ENCODE measurements at places on chromosomes 3 and 15.

GRCh38 chr15:35595656-35596055 lies 49.7 kb upstream of the DPH6 start:
- DNase-seq: no peak

GRCh38 chr3:72127844-72128243 lies 342.9 kb upstream of the PROK2 start:
- no peak for DNase-seq

GRCh38 chr3:48222616-48223513 lies at the start of gene CAMP:
CAMP (plus strand) TSS chr3:48223495; CDS start chr3:48223512, 17 bp downstream.
- DNase-seq: peak; percentile 61

DNA sequence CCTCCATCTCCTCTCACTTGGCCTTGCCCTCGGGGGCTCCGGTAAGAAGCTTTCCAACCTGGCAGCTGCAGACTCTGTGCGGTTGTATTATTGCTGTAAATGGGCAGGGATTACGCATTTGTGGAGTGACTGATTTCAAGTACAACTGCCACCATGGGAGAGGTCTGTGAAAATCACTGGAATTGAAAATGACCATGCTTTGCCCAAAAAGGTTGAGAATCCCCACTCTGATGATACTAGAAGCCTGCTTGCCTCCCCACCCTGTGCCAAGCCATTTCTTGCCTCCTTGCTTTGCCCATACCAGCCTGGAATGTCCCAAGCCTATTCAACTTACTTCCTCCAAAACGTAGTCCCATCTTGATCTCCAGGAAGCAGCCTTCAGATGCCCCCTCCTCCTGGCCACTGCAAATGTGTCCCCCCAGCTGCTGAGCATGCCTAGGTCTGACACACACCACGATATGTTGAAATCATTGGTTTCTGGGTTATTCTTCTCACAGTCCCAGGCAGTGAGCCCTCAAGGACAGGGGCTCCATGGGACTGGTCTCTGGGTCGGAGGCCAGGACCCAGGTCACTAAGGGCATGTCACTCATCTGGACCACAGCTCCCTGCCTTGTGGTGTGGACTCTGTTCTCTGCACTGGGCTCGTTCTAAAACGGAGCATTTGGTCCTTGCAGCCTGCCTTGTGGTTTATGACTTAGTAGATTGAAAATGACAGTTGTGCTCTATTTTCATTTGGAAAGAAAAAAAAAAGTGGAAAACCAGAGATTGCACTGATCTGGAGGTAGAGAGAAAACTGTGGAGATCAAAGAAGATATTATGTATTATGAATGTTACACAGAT lies 42.9 kb downstream of the SMAD3 start:
- no peak for DNase-seq

- DNase-seq: no peak
These were observed 262.8 kb upstream of the ST8SIA2 start for GRCh38 chr15:92130906-92131305.

DNA sequence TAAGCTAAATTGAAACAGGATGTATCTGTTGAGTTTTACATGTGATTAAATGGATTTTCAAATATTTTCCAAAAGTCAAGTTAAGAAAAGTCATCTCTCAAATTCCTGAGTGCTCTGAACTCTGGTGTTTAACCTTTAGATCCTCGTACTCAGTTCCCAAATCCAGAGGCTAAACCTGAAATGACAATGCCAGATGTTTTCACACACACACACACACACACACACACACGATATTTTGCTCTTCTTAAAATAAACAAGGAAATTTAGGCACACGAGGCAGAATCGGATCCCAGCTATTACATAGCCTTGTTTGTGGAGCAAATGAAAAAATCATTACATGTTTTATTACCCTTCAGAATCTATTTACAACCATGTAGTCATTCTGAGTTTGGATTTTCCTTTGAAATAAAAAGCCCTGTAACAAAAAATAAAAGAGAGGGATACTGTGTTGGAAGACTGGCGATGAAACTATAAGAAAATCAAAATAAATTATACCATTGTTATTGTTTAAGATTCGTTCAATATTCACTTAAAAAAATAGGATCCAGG lies 20.6 kb upstream of the UBE2E1 start:
- DNase-seq: no peak

DNA sequence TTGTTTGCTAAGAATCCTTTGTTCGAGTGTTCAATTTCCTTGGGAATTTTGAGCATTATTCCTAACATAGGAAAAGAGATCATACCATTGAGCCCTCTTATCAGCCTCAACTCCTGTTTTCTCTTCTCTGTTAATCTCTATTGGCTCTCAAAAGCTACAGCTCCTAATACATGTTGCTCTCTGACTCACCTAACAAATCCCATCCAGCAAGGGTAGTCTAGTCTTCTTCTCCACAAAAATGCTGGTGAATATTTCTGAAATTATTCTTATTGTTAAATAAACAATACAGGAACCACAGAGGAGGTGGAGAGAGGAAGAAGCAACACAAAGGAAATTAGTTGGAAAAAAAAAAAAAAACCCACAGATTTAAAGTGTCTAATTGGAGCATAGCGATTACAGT lies 325.8 kb upstream of the NAALADL2 start:
- no peak for DNase-seq

GRCh38 chr3:69088063-69088462 lies 3.3 kb downstream of the ARL6IP5 start:
- DNase-seq: no peak

- no peak for DNase-seq
These were observed 293.8 kb downstream of the PTPRG start for GRCh38 chr3:61855211-61855610.

GRCh38 chr15:66753687-66754377 lies 51.8 kb downstream of the SMAD6 start:
- DNase-seq: no peak

- peak; percentile 17 for DNase-seq
These were observed 61.0 kb downstream of the SCN5A start for GRCh38 chr3:38588371-38588971.

DNA sequence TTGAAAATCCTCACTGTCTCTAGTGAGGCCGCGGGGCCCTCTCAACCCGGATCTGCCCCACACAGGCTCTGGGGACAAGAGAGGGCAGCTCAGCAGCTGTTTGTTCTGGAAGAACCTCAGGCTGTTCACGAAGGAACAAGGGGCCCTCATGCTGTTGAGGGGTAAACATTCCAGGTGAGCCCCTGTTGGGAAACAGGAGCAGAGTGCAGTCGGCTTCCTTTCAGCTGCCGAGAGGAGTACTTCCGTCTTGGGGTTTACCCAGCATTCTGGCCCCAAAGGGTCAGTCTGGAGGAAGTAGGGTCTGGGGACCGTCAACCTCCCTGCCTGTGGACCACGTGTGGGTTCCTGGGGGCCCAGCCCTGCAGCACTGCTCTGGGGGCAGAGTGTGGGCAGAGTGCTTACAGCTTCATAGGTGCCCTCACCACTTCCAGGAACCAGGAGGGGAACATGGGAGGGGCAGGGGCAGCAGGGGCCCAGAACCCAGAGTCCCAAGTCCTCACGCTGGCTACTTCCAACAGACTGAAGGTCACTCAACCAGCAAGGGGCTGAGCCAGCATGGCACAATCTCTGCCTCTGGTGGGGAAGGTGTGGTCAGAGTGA lies 49.2 kb upstream of the CTSH start:
- no peak for DNase-seq

DNA sequence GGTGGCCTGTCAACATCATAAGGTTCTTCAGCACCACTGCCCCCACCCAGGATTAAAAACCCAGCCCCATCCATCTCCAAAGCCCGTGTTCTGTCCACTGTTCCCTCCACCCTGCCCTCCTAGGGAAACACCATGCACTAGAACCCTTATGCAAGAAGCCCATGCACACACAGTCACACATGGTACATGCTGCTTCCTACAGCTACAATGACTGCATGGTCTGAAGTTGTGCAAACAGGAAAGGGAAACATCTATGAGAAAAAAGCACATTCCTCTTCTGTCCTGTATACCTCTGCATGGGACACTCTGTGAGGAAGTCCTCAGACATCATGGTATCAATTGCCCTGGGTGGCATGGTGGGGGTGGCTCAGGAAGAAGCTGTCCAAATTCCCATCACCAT lies 108.6 kb upstream of the MRPS22 start:
- no peak for DNase-seq

GRCh38 chr3:197337656-197338055 lies 39.2 kb upstream of the DLG1 start:
- DNase-seq: no peak

- no peak for DNase-seq
These were observed 34.7 kb upstream of the PHLDB2 start for GRCh38 chr3:111824351-111824750.

DNA sequence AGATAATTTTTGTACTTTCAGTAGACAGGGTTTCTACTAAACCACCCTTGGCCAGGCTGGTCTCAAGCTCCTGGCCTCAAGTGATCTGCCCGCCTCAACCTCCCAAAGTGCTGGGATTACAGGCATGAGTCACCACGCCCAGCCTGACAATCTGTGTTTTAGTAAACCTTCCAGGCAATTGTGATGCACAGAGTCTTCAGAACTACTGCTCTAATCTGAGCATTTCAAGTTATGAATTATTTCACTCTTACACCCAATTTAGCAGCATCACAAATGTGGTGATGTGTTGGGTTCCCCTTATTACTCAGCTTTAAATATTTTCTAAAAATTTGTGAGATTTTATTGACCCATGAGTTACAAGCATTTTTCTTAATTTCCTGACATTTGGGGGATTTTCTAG lies 94.4 kb downstream of the ULK4 start:
- no peak for DNase-seq

- no peak for DNase-seq
These were observed 27.6 kb downstream of the OPA1 start for GRCh38 chr3:193620650-193621049.

GRCh38 chr3:187777331-187777941 lies 32.2 kb upstream of the BCL6 start:
- no peak for DNase-seq

GRCh38 chr3:169867584-169868210 lies 2.0 kb downstream of the LRRC31 start:
- no peak for DNase-seq

DNA sequence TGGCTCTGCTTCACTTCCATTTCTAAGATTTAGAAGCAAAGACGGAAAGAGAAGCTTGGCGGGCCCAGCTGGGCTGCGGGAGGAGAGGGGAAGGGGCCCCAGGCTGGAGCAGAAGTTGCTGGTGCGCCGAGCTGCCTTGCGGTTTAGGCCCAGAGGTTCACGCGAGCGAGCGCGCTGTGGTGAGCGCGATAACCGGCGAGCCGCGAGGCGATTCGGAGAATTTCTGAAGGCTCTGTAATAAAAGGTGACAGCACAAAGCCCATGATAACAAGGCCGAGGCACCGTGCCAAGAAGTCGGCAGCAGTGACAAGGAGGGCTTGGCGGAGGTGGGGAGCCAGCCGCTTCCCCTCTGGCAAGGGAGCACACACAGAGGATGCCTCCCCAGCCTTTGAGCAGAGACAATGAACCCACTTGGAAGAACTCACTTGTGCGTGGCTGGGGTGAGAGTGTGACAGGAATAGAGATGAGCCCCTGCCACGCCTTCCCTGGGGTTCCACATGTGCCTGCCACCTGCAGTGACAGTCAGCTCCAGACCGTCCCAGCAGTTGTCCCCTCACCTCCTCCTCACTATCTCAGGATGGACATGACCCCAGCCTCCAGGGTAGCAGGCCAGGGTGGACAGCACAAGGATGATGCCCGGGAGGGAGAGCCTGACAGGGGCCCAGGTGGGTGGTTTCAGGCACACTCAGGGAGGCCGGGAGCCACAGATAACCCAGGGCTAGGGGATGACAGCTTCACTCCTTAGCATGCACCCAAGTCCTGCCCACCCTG lies 315.2 kb downstream of the UACA start:
- peak; percentile 48 for DNase-seq

GRCh38 chr3:73950865-73951558 lies 326.3 kb upstream of the PDZRN3 start:
- DNase-seq: no peak

GRCh38 chr3:171279972-171280371 lies 180.2 kb downstream of the TNIK start:
- DNase-seq: no peak

DNA sequence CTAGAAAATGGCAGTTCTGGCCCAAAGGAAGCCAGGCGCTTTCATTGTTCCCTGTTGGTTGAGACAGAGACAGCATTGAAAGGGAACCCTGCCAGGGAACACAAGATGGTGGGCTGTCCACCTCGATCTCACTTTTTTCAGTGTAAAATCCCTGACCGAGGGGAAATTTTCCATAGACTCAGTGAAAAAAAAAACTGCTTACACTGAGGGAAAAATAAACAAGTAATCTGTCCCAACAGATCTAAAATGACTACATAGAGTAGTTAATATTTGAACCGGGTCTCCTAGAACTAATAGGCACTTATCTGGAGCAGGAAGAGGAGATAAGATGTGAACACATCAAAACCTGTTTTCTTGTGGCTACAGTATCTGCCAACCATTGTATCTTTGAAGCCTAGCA lies 763.4 kb upstream of the GOLIM4 start:
- DNase-seq: no peak

GRCh38 chr3:57999417-58000115 lies 8.7 kb upstream of the FLNB start:
- DNase-seq: no peak

GRCh38 chr3:102736288-102736974 lies 301.6 kb downstream of the ZPLD1 start:
- no peak for DNase-seq
